ENCODE measurements at places on chromosomes 4 and X. TPM values are rescaled to one million over a fixed set of nuclear protein-coding genes. Genes with fewer than 3 reads are reported as not detected.

The F8A1 gene
- total RNA-seq: 24.2 TPM

The CFI gene
- total RNA-seq: 3.5 TPM

The TCEAL7 gene
- 1.2 TPM for total RNA-seq

The PDLIM3 gene
- 2,718 TPM for total RNA-seq

DNA sequence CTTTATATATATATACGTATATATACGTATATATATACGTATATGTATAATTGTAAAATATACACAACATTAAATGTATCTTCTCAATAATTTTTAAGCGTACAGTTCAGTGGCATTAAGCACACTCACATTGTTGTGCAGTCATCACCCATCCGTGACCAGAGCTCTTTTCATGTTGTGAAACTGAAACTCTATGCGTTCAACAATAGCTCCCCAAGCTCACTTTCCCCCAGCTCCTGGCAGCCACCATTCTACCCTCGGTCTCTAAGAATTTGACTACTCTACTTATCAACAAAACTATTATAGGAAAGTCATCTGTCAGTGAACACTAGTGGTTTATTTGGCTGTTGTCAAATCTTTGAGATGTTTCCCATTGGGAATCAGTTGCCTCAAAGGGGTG is 621.8 kb upstream of the GALNT7 start:
- DNase-seq: no peak

The TMPRSS11F gene
- total RNA-seq: not detected

DNA sequence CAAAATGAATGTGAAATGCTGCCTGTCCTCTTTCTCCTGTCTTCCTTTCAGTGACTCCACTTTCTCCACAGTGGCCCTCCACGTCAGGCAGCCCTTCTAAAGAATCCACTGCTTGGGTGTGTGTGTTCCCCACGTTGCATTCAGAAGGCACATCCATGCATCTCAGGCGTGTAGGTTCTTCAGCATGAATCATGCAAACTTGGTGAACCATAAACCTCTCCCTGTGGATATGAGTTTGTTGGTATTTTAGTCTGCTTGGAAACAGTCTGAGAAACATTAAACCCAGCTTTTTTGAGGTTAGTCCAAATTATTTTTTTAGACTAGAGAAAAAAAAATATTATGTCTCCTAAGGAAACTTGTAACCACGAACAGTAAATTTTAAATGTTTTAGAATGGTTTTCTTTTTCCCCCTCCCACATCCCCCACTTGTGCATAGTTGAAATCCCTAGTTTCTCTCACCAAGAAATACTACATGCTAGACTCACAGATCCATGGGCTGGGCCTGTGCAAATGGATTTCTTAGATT is 251.6 kb downstream of the CBR4 start:
- no peak for DNase-seq

The CT45A1 gene
- not detected for total RNA-seq

All from psoas muscle (tissue), 8 donors.